ENCODE measurements at places on chromosomes 4 and X.

GRCh38 chr4:170339522-170339921, 249.8 kb upstream of the AADAT start:
- no peak for DNase-seq

GRCh38 chr4:23855912-23856605, 33.8 kb downstream of the PPARGC1A start:
- DNase-seq = no peak

GRCh38 chr4:54484383-54484782, 173.4 kb upstream of the KIT start:
- DNase-seq = peak; percentile 86

- DNase-seq = no peak
Measured at GRCh38 chr4:180084561-180084960, 2158.6 kb upstream of the TENM3 start.

DNA sequence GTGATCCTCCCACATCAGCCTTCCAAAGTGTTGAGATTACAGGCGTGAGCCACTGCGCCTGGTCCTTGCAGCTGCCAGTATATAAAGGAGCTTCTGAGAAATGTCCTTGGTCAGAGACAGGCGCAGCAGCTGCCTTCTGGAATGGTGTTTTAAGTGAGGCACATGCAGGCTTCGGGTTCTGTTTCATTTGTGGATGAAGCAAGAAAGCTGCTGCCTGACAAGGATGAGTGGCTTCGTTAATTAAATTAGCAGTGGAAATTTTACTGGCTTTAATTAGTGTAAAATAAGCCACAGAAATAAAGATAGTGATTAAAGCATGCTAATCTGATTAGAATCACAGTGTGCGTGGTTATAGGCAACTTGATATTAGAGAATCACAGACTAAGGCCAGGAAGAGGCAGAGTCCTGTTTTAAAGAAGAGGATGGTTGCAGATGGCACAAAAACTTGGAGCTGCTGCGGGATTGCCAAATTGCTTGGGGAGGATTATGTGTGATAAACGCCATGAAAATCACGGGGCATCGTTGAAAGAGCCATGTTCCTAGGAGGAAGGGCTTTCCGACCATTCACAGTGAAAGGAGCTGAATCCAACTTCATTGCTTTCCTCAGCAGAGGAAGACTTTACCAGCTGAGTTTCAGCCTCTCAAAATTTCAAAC, 348.4 kb upstream of the FAT1 start:
- DNase-seq = no peak

GRCh38 chrX:9805956-9806355, 19.7 kb downstream of the SHROOM2 start:
- no peak for DNase-seq

DNA sequence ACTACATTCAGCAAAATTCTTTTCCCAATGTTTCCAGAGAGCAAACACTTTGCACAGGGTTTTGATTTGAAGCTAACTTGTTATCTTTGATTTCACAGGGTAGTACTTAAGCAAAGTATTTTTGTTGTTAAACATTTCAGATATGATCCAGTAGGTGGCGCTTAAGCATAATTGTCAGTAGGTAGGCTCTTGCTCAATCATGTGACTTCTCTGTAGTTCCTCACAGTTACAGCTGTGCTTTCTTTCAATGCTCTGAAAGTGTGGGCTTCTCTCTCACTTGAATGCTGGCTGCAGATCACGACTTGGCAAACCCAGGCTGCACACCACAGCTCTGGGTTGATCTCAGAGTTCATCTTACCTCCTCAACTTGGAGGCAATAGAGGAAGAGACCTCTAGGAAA, 1016.5 kb downstream of the SH3BGRL start:
- peak; percentile 41 for DNase-seq

DNA sequence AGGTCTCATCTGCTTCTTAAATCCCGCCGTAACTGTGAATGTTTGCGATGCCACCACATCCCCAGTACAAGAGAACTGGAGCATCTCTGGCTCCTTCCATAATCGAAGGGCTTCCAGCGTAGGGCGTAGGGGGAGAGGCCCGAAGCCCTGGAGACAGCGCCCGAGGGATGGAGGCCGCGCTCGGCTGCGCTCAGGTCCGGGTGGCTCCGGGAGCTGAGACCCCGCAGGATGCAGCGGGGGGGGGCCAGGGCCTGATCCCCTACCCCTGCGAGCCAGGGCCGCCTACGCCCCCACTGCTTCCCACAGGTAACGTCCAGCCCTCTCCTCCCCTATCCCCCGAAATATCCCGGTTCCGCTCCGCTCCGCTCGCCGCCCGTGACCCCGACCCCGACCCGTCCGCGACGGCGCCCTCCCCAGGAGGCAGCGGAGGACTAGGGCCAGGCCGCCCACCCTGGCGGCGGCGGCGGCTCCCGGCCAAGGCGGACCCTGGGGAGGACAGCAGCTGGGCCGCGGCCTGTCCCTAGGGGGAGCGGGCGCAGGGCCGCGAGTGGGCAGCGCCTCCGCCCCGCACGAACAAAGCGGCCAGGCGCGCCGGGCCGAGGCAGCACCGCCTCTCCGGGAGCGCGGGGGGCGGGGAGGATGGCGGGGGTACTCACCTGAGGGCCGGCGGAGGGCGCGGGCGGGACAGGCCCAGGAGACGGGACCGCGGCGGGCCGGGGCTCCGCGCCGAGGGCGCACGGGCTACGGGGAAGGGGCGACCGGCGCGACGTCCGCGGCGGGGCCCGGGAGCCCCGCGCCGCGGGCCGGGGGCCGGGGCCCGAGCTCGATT, 723 bp downstream of the WDFY3 start:
- DNase-seq = peak; percentile 65

DNA sequence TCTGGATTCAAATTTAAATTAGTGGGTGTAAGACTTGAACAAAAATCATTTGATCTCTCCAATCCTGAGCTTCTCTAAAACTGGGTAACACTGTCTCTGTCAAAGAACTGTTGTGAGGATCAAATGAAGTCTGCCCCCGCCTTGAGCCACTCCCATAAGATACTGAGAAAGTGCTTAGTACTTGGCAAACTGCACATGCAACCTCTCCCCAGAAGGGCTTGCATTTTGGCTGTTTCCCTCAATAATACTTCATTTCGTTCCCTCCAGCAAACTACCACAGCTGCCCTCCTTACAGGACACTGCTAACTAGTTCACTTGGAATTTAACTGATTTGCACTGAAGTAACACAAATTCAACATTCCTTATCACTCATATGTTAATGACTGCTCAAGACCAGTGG, 79.8 kb downstream of the APBB2 start:
- no peak for DNase-seq

All from COR-L47 (cell line).